ENCODE measurements at places on chromosomes 12 and 14.

DNA sequence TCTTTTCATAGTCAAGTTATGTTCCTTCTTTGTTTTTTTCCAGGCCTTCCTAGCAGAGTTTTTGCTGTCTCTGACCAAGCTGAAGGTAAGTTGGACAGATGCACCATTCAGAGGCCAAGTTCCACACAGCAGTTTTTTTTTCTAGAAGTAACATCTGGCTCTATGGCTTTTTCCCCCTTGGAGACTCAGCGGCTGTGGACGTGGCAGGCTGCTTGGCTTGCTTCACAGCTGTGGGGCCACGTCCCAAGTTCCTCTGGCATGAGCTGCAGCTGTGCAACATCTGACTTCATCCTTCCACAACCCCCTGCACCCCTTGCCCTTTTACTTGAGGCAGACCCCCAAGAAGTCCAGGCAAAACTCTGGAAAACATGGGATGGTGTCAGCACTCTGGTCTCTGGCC is 24.2 kb upstream of the RHOJ start:
- DNase-seq = no peak

GRCh38 chr12:83763425-83763824 is 1076.7 kb downstream of the TMTC2 start:
- no peak for DNase-seq

GRCh38 chr12:6347367-6348338 is 5.8 kb upstream of the TNFRSF1A start:
- no peak for DNase-seq

DNA sequence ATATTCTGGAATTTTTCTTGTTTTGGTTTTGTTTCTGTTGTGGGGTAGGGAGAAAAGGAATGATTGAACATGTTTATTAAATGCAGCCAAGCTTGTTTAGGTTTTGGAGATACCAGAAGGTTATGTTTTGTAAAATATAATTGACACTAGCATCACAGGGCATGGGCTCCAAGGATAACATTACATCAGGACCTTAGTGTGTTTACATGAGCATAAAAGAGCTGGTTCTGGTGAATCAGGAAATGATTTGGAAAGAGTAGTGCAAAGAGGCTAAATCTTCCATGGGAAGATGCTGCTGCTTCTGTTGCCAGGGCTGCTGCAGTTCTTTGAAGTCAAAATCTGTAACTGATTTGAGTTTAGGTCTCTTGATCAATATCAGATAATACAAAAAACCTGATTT is 118.7 kb downstream of the ETNK1 start:
- no peak for DNase-seq

- DNase-seq = no peak
Observed at GRCh38 chr12:2982361-2982760, 23.2 kb downstream of the TEAD4 start.

DNA sequence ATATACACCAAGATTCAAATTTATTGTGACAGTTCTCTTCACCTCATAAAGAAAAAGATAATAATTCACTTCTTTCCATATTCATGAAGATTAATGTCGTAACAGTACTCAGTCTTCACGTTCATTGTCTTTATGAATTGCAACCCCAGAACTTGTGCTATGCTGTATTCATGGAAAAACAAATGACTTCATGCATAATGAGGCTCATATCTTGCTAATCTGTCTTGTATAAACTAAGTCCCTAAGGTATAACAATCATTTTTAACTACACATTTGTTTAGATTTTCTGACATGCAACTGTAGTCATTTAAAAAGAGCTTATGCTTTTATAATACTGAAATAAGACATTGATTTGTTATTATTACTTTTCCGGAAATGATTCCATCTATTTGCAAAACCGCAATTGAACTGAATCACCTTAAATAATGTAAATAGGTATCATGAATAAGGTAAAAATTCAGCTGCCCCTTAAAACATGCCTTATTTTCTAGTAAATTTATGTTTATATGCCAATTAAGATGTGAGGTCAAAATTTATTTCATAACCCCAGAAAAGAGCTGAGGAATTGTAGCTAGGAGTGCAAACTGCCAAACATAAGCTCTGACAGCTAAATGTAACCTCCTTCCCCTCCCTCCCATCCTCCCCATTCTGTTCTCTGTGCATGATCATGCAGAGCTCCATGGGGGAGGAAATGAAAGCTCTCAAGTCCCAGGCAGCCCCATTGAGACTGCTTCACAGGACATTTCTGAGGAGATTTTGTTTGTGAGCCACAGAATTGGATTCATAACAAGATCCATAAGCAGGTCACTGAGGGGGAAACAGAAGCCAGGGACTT is 301.6 kb downstream of the ATP23 start:
- no peak for DNase-seq

DNA sequence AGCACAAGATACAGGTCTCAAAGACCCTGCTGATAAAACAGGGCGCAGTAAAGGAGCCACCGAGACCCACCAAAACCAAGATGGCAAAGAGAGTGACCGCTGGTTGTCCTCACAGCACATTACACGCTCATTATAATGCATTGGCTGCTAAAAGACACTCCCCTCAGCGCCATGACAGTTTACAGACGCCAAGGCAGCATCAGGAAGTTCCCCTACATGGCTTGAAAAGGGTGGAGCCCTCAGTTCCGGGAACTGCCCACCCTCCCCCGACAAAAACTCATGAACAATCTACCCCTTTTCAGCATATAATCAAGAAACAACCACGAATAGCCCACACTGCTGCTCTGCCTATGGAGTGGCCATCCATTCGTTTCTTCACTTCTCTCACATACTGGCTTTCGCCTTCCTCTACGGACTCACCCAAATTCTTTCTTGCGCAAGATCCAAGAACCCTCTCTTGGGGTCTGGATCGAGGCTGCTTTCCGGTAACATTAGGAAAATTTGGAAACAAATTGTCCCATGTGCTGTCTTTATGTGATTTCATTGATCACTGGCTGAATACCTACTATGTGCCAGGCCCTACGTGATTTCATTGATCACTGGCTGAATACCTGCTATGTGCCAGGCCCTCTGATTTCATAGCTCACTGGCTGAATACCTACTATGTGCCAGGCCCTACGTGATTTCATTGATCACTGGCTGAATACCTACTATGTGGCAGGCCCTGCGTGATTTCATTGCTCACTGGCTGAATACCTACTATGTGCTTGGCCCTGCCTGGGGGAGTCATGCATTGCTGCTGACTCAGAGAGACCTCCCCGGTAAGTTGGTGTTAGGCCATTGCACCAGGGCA is 126.4 kb downstream of the PIWIL1 start:
- no peak for DNase-seq

DNA sequence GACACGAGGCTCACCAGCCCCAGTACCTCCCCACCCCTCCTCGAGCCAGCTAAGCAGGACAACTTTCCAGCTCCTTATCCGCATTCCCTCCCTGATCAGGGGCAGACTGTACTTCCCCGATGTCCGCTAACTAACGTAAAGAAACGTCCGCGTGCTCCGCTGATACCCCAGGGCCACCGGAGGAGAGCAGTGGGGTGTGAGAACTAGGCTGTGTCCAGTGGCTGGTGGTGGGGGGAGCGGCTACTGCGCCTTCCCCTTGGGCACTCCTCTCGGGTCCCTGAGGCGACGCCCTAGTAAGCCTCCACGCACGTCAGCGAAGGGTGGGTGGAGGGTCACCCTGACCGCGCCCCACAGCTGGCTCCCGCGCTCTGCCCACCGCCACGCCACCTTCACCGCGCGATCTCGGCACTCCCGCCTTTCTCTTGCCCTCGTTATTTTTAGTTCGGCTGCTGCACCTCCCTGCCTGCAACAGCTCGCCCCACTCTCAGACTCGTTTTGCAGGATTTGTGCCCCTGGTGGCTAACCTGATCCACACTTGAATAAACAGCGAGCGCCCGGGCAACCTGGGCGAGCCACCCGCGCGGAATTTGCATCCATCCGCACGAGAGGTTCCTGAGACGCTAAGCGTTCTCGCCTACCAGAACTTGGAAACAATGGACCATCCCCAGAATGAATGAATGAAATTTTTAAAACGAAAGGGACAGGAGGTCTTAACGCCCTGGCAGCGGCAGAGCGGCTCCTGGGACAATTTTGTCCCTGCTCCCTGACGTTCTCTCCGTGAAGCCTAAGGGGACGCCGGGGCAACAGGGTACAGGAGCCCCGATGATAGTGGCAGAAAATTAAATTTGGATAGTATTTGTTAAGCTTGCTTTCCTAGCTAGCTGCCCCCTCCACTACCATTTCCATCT is 6.9 kb upstream of the BMP4 start:
- DNase-seq = no peak

GRCh38 chr14:54830650-54831049 is 72.0 kb downstream of the GCH1 start:
- DNase-seq = no peak

- DNase-seq = no peak
Observed at GRCh38 chr12:122979908-122980182, 636 bp upstream of the ARL6IP4 start.

DNA sequence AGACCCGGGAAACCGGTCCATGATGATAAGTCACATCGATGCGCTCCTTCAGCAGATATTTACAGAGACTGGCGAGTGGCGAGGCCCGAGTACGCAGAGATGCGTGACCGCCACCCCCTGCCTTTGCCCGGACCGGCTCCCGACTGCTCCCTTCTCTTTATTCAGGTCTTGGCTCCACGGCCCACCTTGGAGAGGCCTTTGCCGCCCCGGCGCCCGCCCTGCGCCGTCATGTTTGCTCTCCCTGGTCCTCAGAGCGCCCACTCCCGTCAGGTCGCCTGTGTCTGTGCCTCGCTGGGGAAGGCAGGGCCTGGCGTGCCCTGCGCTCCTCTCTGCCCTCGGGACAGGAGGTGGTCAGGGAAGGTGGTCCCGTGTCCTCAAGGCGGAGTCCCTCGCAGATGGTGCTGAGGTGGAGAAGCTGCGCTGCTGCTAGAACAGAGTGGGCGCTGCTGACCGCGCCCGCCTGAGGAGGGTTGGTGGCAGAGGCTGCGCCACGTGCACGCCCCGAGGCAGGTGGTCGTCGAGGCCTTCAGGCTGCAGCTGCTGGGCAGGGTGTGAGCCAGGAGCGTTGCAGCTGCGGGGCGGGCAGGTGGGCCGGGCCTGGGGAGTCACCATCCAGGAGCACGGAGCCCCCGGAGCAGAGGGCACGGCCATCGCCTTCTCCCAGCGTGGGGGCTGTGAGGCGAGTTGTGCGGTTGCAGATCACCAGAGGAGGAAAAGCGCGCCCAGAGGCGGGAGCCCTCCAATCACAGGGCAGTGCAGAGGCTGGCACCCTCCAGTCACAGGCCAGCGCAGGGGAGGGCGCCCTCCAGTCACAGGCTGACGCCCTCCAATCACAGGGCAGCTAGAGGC is 27.2 kb downstream of the DDX51 start:
- no peak for DNase-seq

DNA sequence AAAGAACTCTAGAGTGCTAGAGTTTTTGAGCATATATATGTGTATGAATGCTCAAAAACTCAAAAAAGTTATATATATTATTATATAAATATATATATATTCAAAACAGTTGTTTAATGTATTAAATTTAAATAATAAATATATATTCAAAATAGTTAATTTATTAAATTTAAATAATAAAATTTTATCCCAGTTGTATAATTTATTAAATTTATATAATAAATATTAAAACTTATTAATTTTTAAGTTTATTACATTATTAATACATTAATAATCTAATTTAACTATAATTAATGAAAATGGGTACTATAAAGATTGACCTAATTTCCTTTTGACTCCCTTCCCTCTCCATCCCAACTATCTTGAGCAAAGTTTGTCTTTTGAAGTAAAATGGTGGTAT is 97.8 kb downstream of the RERG start:
- DNase-seq = no peak

DNA sequence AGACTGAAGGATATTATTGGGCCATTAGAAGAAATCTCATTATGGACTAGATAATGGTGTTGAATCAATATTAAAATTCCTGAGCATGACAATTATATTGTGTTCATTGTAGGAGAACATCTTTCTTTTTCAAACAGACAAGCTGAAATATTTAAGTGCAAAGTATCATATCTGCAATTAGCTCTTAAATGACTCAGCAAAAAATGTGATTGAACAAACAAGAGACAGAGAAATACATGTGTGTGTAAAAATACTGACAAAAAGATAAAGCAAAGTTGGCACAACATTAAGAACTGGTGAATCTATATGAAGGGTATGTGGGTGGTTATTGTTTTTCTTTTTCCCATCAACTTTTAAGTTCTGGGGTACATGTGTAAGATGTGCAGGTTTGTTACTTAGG is 9.5 kb downstream of the CEP290 start:
- DNase-seq = no peak

DNA sequence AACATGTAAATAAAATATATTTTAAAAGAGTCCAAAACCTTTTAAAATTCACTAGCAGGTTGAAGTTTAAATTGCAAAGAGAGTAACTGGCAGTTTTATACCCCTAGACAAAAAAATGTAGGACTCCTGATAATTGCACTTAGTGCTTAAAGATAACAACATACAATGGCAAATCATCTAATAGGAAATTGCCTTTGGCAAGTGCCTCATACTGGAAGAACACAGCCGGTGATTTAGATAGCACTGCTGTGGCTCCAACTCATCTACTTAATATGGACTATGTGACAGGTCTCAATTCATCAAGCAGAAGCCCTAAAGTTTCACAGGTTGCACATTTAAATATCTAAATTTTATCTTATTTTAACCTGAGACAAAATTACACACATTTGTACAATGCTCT is 13.4 kb downstream of the C12orf50 start:
- DNase-seq = no peak

GRCh38 chr14:43872752-43873655 is 634.1 kb downstream of the FSCB start:
- DNase-seq = no peak

DNA sequence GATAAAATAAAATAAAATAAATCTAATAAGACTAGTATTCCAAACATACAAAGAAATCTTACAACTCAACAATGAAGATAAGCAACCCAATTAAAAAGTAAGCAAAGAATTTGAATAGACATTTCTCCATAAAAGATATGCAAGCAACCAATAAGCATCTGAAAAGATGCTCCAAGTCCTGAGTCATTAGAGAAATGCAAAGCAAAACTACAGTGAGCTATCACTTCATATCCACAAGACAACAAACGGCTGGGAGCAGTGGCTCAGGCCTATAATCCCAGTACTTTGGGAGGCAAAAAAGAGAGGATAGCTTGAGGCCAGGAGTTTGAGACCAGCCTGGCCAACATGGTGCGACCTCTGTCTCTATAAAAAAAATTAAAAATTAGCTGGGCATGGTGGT is 26.8 kb downstream of the ZFYVE1 start:
- DNase-seq = no peak

GRCh38 chr12:17017402-17017801 is 411.4 kb upstream of the LMO3 start:
- no peak for DNase-seq

DNA sequence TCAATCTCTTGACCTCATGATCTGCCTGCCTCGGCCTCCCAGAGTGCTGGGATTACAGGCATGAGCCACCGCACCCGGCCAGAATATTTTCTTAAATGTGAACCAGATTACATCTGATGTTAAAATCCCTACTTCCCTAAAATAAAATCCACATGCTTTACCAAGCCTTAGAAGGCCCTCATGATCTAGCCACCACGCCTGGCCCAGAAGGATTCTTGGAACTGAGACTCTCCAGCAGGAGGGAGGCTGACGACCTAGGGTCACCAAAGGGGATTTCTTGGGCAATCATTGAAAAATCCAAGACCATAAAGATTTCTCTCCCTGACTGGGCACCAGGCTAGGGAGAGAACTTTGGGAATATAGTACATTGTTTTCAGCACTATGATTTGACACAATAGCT is 25.2 kb upstream of the RASSF3 start:
- DNase-seq = no peak

Measured in GM12878 (cell line).